ENCODE measurements at places on chromosomes 13 and 19.

DNA sequence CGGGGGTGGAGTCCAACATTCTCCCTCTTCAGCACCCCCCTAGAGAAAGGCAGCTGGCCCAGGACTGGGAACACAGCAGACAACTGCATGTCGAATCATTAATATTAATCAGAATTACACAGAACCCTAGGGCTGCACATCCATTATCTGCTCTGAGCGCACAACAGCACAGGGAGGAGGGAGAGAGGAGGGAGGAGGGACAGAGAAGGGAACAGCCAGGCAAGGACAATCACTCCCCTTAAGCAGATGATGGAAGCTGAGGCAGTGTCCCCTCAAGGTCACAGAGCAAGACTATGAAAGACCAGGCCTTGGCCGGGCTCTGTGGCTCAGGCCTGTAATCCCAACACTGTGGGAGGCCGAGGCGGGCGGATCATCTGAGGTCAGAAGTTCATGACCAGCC, 25.7 kb downstream of the TLE6 start:
- no peak for DNase-seq

GRCh38 chr13:33728271-33729037, 89.5 kb upstream of the RFC3 start:
- DNase-seq: no peak

DNA sequence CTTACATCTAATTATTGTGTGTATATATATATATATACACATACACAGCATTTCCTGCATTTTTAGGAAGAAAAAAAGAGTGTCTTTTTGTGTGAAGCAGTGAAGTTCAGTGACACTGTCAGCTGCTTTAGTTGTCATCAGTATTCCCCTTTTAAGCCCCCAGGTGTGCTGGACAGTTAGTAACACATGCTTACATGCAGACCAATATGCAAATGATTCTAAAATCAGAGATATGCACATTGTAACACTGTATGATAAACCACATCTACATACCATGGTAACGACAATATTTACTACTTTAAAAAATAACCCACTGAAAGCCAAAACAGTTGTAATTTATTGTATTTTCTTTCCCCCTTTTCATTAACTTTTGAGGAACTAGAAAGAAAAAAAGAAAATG, 16.8 kb downstream of the LHFPL6 start:
- DNase-seq: no peak

- peak; percentile 57 for DNase-seq
These were observed 467 bp downstream of the LAMP1 start for GRCh38 chr13:113297370-113298042.

- DNase-seq: no peak
These were observed 487.6 kb downstream of the COG6 start for GRCh38 chr13:40143106-40143505.

DNA sequence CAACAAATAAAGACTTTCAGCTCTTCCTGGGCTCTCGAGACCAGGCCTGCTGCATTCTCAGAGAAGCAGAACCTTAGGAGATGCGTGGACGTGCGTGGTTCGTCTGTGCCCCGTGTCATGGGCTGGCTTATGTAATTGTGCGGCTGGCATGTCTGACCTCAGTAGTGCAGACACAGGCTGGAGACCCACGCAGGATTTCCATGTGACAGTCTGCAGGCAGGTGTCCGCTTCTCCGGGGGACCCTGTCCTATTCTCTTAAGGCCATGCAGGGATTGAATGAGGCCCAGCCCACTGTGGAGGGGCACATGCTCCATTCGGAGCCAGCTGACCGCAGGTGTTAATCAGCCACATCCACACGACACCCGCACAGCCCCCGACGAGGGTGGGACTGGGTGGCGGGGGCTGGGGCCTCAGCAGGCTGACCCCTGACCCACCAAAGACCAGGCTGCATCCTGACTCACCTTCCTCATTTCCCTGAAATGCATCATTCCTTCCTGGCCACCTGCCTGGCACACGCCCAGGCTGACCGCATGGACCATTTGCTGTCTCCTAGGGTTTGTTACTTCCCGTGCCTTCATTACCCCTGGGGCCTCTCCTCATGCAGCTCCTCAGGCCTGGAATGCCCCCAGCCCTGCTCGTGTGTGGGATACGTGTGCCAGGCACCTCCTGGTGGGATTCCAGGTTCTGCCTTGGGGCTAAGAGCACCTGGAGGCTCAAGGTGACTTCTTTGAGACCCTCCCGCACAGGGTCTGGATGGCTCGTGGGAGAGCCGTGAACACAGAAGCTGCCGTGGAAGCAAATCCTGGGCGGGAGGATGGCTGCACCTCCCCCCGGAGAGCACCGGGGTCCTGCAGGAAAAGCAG, 10.7 kb upstream of the MCF2L start:
- DNase-seq: no peak

DNA sequence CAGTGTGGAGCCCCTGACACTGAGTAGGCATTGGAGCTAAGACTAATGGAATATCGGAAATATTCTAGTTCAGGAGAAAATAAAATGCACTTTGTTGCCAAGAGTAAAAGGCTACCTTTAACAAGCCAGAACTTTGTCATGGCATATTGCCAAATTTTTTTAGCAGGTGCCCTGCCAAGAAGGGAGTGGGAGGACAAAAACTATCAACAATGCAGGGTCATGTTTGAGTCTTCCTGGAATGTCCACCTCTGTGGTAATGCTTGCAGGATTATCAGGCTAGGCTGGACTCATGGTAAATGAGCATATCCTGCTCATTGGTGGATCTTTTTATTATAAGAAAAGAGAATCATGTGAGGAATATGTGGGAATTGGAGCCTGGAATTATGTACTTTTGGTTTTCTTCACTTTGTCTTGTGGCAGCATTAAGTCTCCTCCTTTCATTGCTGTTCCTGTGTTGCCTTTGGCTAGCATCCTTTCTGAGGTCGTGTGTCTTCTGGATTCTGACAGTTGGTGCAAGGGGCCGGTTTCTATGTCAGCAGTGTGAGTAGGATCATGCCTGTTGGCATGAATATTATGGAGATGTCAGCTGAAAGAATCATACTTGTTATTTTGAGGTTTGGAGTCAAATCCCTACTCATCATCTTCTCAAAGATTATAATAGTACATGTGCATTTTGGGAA, 122.9 kb upstream of the SPRY2 start:
- DNase-seq: no peak

DNA sequence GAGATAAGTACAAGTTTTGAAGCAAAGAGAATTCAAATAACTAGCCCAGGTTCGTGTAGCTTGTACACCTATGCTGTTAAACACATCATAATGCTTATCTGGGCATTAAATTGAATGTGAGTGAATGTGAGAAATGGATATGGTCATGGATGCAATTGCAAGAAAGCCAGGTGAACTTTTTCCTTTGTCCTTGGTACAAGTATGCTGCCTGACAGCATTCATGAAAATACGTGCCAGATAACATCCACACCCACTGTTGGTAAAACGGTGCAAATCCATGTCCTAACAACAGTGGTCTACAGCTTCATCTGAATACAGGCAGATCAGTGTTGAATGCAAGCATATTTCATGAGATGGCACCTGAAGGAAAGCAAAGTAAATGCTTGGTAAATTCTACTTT, 122.2 kb downstream of the STOML3 start:
- no peak for DNase-seq

DNA sequence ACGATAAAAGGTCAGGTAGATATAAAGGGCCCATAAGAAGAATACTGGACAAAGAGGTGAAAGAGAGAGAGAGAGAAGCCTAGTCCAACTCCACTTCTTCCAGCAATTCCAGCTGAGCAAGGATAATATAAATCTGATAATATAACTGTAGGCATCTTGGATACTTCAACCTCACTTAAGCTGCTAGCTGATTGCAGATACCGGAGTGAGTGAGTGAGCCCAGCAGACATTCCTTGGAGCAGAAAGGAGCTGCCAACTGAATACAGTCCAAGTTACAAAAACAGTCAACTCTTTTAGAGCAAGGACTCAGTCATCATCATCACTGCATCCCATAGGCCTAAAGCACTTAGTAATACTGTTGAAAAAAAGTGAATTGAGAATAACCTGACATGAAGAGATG, 387.6 kb downstream of the SLITRK6 start:
- no peak for DNase-seq

DNA sequence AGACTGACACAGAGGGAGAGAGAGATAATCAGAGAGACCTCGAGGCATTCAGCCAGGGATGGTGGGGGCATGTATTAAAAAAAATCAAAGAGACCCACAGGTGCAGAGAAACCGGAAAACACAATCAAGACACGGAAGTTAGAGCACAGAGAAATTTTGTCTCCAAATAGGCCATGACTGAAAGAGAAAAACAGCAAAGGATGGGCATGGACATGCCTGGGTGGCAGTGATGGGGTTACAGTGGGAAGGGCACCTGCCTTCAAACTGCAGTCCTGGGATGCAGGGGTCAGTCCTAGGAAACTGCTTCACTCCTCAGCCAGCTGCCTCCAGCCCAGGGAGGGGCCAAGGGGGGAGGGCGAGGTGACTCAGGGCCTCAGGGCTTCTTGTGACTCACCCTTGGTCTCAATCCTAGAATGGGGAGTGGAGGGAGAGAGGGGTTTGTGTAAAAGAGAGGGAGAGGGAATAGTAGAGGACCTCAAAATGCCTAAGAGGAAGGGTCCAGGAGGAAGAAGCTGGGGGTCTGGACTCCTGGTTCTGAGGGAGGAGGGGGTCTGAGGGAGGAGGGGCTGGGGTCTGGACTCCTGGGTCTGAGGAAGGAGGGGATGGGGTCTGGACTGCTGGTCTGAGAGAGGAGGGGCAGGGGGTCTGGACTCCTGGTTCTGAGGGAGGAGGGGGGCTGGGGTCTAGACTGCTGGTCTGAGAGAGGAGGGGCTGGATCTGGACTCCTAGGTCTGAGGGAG, 3.6 kb upstream of the KCNN4 start:
- peak; percentile 83 for DNase-seq

DNA sequence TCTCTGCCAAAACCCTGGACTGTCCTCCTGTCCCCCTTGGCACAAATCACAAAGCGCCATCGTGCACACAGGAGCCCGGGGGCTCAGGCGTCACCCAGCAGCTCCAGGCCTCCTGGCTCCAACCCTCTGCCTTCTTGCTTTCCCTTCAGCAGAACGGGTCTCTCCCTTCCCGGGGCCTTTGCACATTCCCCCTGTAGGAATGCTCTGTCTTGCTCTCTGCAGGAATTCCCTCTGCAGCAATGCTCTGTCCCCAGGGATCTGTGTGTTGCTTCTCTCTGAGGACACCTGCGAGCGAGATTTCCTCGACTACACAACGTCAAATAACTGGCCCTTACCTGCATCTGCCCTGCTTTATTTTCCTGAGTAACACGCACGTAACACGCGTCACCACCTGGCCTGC, 13.3 kb upstream of the RASA3 start:
- peak; percentile 22 for DNase-seq

DNA sequence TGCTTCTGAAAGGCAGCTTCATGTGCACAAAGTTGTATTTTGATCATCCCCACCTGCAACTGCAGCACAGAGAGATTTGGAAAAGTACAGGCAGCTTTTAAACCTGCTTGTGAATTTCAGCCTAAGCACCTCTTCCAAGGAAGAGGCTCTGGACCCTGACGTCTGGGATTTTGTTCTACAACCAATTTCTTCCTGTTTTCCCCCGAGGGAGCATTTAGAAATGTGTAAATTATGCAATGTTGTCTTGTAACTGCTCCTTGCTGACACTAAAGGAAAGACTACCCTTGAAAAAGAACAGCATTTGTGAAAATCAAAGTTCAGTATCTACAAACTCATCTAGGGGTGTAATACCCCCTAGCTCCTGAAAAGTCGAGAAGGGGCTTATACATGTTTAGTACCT, 15.4 kb downstream of the MED26 start:
- DNase-seq: no peak

GRCh38 chr19:48797103-48797502, 13.7 kb downstream of the BCAT2 start:
- DNase-seq: no peak

DNA sequence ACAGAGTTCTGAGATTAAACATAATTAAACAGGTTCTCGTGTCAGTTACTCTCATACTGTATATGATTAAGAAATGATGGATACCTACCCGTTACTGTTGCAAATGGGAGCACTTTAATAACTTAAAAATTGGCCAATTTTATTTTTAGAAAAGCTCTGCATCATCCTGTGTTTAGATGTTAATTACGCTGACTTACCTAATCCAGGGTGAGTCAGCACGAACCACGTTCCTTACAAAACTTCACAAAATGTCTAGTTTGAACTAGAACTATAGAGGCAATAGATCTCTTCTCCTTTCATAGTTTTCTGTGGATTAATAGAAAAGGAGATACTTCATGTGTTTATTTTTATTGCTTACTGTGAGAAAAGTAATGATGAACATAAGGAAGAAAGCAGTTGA, 363.9 kb downstream of the MYO16 start:
- no peak for DNase-seq

GRCh38 chr13:109146912-109147647, 517.7 kb downstream of the MYO16 start:
- no peak for DNase-seq

- DNase-seq: peak; percentile 20
These were observed 3.6 kb downstream of the ARHGAP45 start for GRCh38 chr19:1070576-1070930.

DNA sequence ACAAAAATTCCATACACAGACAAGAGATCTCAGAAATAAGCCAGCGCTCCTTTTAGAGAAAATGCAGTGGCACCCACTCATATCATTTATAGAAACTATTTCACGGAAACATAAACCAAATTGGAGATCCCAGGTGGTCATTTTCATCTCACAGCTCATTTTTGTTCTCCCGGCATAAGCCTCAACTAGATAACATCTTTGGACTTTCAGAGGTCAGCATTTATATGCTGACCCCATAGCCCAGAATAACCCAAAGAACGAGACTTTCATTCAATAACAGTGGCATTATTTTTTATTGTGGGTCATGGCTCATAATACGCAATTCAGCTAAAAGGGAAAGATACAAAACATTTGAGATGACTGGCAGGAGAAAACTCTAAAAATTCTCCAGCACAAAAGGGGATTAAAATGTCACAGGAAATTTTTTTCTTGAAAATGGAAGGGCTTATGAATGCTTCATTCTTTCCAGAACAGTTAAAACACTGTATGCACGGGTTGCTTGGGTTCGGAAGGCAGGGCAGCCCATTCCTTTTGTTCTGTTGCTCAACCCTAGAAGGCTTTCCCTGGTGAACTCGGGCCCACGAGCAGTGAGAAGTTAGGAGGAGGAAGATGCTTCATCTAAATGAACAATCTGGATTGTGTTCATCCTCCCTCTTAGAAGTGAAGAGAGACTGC, 24.0 kb downstream of the STARD13 start:
- no peak for DNase-seq

GRCh38 chr19:3020321-3020960, 8.6 kb downstream of the TLE2 start:
- no peak for DNase-seq

DNA sequence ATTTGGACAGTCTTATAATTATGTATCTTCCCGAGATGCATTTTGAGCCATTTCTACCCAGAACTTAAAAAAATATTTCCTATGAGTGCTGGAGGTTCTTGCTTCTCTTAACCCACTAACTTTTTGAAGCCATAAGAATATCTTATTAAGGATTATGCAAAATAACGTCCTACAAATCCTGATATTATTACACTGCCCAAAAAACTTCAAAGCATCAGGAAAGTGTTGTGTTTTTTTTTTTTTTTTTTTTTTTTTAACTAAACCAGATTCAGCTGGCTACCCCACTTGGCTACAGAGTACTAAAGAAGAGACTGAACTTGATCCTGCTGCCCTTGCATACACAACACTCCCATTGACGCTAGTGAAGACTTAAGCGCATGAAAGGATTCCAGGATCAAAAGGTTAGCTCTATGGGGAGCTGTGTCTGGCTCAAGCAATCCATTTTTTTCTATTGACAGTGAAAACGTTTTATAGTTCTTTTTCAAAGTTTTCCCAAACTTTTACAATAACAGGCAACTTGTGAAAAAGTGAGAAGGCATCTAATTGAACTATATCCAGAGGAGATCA, 141.4 kb downstream of the KCNRG start:
- DNase-seq: no peak

Data from activated T-cell treated with anti-CD3 and anti-CD28 coated beads, Interleukin-2, amount 50 U/mL, for 48 hours (primary cell).